ENCODE measurements at places on chromosomes 5 and 9.

- DNase-seq, result no peak
Observed at GRCh38 chr9:19656704-19657103, 132.1 kb downstream of the SLC24A2 start.

- DNase-seq, result no peak
Observed at GRCh38 chr9:134992755-134993124, 75.0 kb upstream of the FCN1 start.

DNA sequence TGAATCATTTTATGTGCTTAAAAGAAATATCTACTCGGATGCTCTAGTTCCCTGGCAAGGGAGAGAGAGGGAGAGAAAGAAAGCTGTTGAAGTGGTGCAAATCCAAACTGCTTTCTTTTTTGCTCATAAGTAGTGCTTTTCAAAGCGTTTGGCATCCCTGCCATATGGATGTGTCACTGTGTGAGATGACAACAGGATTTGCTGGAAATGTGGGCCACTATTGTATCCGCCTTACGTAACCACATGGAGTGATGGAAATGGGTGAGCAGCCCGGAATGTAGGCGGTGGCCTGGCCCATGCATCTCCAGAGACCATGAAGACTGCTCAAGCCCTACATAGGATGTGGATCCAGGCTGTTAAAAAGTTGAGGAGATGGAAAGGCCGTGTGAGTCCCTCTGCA lies 30.8 kb downstream of the TJP2 start:
- no peak for DNase-seq

GRCh38 chr9:90827181-90827871 lies 25.7 kb downstream of the SYK start:
- DNase-seq, result no peak

GRCh38 chr9:77848897-77849296 lies 182.7 kb downstream of the GNAQ start:
- no peak for DNase-seq

- no peak for DNase-seq
Observed at GRCh38 chr5:124655921-124656511, 90.4 kb downstream of the ZNF608 start.

GRCh38 chr5:126603402-126603991 lies 2.8 kb downstream of the PHAX start:
- no peak for DNase-seq

DNA sequence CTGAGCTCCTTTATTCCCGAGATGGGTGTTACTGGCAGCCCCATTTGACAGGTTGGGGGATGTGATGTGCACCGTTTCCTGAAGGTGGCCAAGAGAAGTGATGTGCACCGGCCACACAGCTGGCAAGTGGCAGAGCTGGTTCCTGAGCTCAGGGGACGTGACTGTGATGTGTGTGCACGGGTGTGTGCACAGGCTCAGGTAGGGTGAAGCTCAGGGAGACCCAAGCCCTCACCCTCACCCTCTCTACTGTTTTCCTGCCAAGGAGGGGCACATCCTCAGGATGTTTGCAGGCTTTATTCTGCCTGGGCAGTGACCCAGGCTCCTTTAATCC lies 56.6 kb downstream of the WWC1 start:
- no peak for DNase-seq

DNA sequence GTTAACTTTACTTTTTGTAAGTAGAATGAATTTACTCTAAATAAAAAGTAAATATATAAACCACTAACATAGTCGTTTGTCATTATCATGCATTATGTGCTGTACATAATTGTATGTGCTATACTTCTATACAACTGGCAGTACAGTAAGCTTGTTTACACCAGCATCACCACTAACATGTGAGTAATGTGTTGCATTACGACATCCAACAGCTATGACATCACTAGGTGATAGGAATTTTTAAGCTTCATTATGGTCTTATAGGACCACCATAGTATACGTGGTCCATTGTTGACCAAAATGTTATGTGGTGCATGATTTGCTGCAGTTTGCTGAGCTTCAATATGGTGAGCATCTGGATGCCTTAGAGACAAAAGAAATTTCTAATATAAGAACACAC lies 819.1 kb upstream of the GRAMD2B start:
- no peak for DNase-seq

GRCh38 chr9:135905380-135906258 lies 1.7 kb downstream of the CAMSAP1 start:
- no peak for DNase-seq

GRCh38 chr9:107141967-107142366 lies 141.1 kb upstream of the RAD23B start:
- DNase-seq, result no peak

DNA sequence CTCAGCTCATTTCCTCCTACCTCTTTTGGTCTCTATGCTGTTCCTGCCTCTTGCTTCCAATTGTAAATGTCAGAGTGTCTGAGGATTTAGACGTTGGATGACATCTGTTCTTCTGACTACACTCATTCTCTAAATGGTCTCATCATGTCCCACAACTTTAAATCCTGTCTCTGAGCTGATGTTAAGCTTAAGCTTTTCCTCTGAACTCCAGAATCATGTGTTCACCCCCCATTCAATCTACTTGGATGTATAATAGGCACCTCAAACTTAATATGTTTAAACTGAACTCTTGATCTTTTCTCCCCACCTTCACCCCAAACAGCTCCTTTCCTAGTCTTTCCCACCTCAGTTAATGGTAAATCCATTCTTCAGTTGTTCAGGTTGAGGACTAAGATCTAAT lies 433.6 kb downstream of the CSNK1G3 start:
- no peak for DNase-seq

DNA sequence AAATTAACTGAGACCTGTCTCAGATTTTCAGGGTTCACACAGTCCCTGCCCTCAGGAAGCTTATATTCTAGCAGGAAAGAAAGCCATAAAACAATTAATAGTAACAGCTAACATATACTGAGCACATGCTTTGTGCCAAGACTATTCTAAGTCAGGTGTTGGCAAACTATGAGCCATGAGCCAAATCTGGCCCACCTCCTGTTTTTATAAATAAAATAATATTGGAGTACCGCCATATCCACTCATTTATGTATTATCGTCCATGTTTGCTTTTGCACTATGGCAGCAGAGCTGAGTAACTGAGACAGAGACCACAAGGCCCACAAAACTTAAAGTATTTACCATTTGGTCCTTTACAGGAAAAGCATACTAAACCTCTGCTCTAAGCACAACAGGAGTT lies 83.3 kb upstream of the TRIO start:
- DNase-seq, result no peak

- no peak for DNase-seq
Observed at GRCh38 chr5:103126557-103126956, 6.5 kb downstream of the PPIP5K2 start.

- no peak for DNase-seq
Observed at GRCh38 chr9:77170991-77171699, 6.2 kb upstream of the VPS13A start.

- no peak for DNase-seq
Observed at GRCh38 chr9:33124751-33125381, 42.3 kb downstream of the B4GALT1 start.

Data from stimulated activated CD8-positive, alpha-beta memory T cell treated with anti-CD3 and anti-CD28 coated beads, Interleukin-7, amount 100 ng/mL, for 1 hour (primary cell).